GM13976 (cell line): ENCODE measurements at places on chromosomes 6 and 20.

DNA sequence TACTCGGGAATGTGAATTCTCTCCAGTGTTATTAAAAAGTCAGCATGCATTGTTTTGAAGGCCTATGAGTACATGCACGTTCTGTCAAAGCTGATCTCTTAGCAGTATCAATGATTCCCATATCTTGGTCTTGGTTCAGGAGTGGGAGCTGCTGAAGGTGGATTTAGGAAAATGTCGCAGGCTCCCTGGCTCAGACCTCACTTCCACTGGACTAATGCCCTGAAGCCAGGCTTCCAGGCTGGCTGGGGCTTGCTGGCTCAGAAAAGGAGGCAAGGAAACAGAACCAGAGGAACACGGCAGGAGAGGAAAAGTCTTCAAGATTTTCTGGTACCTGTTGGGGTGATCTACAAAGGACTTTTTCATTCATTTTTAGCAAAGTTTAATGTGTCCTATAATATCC, 81.6 kb downstream of the OLIG3 start:
- no peak for DNase-seq

DNA sequence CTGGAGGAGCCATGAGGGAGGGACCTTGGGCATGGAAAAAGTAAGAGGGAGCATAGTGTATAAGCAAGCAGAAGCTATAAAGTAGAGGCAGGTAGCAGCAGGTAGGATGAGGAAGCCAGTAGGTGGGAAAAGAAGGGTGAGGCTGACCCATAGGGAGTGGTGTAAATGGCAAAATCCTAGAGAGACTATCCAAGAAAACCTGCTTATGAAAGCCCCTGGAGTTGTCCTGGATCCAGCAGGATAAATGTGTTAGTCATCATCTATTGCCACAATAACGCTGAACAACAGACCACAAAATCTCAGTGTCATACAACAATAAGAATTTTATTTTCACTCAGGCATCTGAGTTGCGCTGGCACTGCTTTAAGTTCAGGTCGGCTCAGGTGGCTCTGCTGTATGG, 30.2 kb downstream of the CHD6 start:
- DNase-seq = no peak

GRCh38 chr20:49508435-49509199, 26.1 kb upstream of the KCNB1 start:
- peak; percentile 73 for DNase-seq

GRCh38 chr6:138896104-138896756, 91.8 kb downstream of the REPS1 start:
- DNase-seq = no peak

DNA sequence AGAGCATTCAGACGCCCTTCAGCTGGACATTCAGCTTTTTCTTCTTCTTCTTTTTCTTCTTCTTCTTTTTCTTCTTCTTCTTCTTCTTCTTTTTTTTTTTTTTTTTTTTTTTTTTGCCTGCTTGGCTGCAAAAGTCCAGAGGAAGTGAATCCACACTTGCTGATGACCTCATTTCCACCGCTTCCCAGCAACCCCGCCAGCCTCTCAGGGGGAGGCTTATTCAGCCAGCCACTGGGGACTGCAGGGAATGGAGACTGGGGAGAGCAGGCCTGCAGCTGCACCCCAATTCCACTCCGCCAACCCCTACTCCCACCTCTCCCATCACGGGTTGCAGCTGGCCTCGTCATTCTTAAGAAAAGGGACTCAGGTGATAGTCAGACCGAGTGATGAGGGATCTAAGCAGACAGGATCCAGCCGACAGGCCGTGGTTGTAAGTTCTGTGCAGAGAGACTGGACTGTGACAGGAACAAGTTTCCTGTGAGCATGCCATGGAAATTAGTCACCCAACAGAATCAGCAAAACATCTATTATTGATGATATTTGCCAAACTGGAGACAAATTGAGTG, 59.0 kb upstream of the QKI start:
- DNase-seq = no peak

GRCh38 chr6:82179415-82179814, 68.1 kb downstream of the IBTK start:
- DNase-seq = no peak

- DNase-seq = no peak
Observed at GRCh38 chr20:16553101-16553500, 20.1 kb downstream of the KIF16B start.

GRCh38 chr6:169827290-169827717, 75.9 kb downstream of the ERMARD start:
- no peak for DNase-seq

- no peak for DNase-seq
Observed at GRCh38 chr20:19022118-19022575, 190.3 kb upstream of the SLC24A3 start.

DNA sequence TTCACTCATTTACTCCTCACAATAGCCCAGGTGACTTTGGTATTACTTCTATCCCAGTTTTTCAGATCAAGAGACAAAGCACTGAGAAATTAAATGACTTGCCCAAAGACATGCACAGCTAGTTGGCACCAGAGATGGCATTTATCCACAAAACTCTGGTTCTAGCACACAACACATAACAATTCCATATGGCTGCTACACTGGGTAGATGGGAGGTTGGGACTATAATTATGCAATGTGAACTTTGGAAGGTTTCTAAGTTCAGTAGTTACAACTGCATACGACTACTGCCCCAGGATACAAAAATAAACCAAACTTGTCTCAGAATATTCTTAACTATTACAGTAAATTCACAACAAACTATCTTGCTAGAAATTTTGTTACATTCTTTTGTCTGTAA, 54.2 kb upstream of the MLIP start:
- DNase-seq = no peak

DNA sequence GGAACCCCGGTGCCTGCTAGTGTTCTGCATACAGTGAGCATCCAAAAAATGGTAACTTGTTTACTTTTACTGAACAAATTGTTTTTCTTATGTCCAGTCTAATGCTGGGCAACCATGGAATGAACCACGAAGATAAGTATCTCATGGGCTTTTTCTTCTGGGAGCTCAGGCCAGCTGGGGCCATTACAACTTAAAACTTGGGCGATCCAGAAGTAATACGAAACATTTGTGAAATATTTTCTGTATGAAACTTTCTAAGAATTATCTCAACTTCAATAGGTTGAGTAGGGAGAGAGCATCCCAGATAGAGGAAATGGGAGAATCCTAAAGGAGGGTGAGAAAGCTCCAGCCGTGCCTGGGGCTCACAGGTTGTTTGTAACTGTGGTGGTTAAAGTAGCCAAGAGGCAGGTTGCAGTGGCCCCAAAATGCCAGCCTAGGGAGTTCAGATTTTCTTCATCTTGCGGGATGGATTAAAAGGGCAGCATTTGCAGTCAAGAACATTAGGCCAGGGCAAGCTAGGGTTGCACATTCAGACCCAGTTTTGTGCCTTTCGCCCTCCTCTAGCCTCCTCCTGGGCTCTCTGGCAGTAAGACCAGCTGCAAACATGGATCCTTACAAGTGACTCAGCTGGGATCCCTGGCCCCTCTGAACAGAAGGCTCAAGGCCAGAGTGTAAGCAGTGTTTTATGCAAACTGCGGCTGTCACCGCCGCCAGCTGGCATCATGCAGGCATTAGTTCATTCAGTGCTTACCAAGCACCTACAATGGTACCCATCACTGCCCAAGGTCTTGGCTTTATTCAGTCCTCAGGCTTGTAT, 41.5 kb downstream of the ELMO2 start:
- DNase-seq = no peak

DNA sequence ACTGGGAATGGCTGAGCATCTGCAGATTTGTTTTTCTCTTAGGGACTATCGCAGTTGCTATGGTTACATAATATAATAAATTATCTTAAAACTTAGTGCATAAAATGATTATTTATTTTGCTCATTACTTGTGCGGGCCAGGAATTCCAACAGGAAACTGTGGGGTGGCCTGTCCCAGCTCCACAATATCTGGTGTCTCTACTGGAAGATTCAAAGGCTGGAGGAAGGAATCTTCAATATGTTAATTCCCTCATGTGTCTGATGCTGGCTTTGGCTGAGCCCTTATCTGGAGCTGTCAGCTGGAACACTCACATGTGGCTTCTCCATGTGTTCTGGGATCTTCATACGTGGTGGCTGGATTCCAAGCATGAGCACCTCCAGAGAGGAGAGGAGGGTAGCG, 23.9 kb upstream of the B3GAT2 start:
- no peak for DNase-seq

GRCh38 chr20:31641391-31641790, 3.7 kb downstream of the COX4I2 start:
- DNase-seq = no peak

- DNase-seq = no peak
Observed at GRCh38 chr20:3166913-3167342, 6.4 kb downstream of the LZTS3 start.

- no peak for DNase-seq
Observed at GRCh38 chr6:157438611-157439111, 57.7 kb downstream of the ZDHHC14 start.

DNA sequence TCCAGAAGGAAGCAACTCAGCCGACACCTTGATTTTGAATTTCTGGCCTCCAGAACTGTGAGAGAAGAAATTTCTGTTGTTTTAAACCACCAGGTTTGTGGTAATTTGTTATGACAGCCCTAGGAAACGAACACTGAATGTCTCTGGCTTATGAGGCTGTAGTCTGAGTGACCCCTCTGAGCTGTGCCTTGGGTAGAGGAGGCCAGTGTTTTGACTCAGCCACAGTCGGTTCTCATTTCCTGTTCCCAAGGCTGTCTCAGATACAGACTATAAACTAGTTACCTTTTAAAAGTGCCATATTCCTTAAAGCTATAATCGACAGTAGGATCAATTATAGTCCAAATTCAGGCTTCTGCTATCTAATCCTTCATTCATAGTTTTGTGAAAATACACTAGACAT, 391.2 kb upstream of the MAP3K7 start:
- peak; percentile 9 for DNase-seq

GRCh38 chr6:125802943-125803377, 12.2 kb downstream of the NCOA7 start:
- DNase-seq = no peak

GRCh38 chr6:53203483-53203882, 54.8 kb upstream of the GCM1 start:
- DNase-seq = no peak

DNA sequence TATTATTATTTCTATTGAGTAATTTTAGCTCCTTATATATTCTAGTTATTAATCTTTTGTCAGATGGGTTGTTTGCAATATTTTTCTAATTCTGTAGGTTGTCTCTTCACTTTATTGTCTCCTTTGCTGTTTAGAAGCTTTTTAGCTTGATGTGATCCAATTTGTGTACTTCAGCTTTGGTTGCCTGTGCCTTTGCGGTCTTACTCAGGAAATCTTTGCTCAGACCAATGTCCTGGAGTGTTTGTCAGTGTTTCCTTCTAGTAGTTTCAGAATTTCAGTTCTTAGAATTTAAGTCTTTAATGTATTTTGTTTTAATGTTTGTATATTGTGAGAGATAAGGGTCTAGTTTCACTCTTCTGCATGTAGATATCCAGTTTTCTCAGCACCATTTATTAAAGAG, 916.0 kb upstream of the EYS start:
- no peak for DNase-seq

DNA sequence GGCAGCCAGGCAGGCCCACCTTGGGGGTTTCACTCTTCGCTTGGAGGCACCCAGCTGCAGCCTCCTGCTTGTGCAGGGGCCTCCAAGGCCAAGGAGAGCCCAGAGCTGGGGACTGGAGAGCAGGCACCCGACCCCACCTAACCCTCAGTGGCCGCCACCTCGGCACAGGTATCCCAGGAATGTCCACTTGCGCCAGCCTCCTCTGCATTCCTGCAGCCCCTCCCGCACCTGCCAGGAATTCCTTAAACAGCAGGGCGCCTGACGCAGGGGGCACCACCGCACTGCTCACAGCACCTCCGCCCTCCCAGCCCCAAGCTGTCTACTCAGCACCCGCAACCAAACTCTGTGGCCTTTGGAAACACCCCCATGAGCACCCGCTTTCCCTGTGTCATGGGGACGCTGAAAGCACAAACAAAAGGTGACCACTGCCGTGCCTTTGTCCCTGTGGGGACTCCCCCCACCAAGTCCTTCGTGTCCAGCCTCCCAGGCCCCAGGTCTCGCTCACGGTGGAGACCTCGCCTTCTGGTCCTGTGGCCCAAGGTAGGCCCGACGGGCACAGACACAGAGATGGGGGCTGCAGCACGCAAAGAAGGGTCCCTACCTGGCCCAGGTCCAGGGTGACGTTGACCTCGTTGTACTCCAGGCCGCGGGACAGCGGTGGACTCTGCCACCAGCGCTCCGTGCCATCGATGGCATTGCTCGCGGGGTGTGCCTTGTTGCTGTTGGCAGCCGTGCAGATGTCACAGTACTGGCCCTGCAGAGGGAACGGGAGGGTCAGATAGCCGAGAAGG, 5.1 kb downstream of the LAMA5 start:
- no peak for DNase-seq

GRCh38 chr6:117919275-117919674, 12.2 kb downstream of the SLC35F1 start:
- no peak for DNase-seq

- DNase-seq = no peak
Observed at GRCh38 chr20:23569570-23569969, 1.3 kb upstream of the CST9L start.

DNA sequence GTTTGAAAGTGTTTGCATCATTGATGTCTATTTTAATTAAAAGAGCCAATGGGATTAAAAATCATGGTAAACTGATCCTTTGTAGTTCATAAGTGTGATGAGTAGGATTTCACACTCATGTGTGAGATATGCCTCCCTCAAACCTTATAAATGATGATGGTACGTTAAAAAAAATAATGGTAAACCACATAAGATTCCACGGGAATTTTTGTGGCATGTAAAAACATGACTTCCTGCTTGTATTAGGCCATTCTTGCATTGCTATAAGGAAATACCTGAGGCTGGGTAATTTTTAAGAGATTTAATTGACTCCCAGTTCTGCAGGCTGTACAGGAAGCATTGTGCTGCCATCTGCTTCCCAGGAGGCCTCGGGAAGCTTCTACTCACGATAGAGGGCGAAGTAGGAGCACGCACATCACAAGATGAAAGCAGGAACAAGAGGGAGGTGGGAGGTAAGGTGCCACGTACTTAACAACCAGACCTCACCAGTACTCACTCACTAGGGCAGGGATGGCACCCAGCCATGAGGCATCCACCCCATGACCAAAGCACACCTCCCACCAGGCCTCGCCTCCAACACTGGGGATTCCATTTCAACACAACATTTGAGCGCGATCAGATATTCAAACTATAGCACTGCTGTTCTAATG, 187.6 kb upstream of the QKI start:
- no peak for DNase-seq

DNA sequence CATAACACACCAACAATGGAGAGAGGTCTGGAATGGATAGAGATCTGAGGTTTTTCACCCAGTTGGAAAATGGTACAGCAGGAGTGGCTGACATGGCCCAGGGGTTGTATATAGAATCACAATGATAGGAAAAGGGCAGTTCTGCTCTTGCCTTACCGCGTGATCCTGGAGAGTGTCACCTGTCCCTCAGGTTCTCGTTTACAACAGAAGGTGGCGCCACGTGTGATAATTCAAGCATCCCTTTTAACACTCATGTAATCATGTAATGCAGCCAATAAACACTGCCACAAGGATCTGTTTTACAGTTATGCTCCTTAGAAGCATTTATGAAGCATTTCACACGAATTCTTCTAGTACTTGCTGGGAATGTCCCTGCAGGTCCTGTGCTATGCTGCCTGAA, 12.9 kb upstream of the WFDC2 start:
- peak; percentile 36 for DNase-seq
